ENCODE measurements at places on chromosomes 6 and 20. TPM values are rescaled to one million over a fixed set of nuclear protein-coding genes. Genes with fewer than 3 reads are reported as not detected.

ALDH8A1 gene
- polyA plus RNA-seq = 56.7 TPM

DNA sequence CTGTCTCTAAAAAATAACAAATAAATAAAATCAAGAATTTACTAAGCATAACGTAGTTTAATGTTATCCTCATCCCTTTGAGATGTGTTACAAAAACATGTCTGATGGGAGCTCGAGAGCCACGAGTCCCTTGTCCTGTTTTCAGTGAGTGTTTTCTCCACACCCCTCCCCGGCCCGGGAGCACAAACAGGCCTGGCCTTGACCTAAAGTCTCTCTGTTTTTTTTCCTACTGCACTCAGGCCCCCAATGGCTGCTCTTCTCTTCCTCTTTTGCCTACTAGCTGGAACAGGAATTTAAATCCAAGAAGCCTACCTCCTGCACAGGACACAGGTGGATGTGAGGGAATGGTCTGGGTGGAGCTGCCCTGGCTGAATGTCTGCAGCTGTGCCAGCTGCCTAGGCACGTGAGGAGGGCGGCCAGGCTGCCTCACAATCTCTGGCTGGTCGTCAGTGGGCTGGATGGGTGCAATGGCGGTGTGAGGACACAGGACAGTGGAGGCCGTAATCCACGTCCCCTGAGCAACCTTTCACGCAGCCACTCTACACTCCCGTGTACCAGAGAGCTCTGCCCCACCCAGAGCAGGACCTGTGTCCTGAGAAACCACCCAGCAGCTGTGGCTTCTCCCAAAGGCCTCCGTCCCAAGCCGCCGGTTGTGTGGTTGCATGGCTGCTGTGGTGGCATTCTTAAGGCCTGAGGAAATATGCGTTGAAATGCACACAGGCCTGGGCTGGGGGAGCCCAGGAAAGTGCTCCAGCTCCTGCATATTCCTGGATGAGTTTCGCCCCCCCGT lies 117.5 kb downstream of the FAM120B start:
- DNase-seq = no peak

RHAG gene
- polyA plus RNA-seq = not detected

GGTLC1 gene
- not detected for polyA plus RNA-seq

NR2E1 gene
- not detected for polyA plus RNA-seq

DNA sequence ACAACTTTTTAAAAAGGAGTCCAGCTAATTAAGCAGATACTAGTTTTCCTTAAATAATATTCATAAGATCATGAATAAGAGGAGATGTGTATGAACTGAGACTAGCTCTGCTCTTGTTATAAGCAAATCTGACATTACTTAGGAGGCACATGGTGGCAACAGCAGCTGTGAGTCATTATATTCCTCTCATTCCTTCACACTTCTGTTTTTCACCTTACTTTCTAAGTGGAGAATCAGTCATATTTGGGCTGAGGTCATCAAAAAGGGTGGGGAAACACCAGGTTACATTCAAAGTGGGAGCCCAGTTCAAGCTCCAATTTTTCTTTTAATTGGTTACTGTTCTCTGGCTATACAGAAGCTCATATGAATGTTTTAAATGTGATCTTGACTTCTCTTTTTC lies 6.0 kb upstream of the RIPPLY2 start:
- DNase-seq = no peak

- no peak for DNase-seq
Measured at GRCh38 chr20:11895861-11896387, 21.8 kb upstream of the BTBD3 start.

SLC22A7 gene
- polyA plus RNA-seq = 34.8 TPM

ZSCAN16 gene
- polyA plus RNA-seq = 6.8 TPM

RCAN2 gene
- polyA plus RNA-seq = 37.4 TPM

DNA sequence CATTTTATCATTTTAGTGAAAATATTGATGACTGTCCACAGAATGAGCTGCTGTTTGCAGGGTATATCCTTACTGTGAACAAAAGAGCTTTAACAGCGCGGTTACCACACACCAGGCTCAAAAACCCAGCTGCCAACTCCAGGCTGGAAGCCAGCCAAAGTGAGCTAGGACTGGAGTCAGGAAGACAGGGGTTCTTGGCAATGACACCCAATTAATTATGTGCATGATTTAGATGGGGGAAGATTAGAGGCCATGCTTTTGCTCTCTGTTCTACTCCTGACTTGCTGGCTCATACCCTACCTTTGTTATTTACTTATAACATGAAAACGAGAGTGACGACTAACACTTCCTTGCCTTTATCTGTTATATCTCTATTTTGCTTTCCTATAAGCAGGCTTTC lies 128.9 kb upstream of the SHLD1 start:
- peak; percentile 65 for DNase-seq

GRCh38 chr6:145734486-145735355 lies 599 bp downstream of the EPM2A start:
- DNase-seq = peak; percentile 96

DNA sequence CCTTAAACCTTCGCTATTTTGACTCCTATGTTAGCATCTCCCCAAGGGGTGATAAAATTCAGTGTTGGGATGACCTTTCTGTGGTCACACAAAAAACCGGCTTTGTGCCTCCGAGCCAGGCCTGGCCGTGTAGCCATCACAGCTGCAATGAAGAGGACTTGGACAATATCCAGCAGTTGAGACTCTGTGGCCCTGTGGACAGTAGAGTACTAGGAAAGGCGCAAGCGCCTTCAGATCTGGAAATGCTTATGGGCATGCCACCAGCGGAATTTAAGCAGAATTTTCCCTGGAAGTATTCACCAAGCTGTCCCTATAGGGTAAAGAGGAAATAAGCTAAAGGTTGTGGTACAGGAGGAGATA lies 63.3 kb upstream of the SLC2A12 start:
- no peak for DNase-seq

DNA sequence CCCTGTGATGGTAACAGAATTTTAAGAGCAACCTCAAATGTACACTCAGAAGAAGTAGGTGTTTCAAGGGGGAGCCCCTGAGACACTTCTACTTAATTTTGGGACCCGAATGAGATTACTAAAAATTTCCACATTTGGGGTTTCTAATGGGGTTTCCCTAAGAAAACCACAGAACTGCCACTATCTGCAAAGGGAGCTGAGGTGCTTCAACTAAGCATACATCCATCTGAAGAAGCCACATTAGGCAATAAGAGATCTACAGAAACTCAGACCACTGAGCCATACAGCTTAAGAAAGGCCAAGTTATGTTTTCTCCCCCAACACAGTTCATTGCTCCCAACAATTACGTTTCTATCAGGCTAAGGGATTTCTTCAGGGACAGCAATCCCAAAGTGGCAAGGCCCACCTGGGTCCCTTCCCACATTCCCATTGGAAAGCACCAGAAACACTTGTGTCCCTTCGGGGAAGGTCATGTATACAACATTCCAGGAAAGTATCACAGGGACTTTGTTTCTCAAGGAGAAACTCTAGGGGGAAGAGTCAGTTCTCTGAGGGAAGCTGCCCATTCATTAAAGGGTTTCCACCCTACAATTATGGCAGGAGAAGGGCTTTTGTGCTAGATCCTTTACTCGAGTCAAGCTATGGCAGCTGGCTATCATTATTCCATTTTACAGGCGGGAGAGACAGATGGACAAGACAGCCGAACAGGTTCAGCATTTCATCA lies 5.0 kb downstream of the BCL2L1 start:
- DNase-seq = no peak

SLC2A10 gene
- polyA plus RNA-seq = 3.7 TPM

VPS52 gene
- polyA plus RNA-seq = 35.8 TPM

GNMT gene
- polyA plus RNA-seq = 1.9 TPM

GRCh38 chr20:62430866-62431447 lies 3.6 kb upstream of the RBBP8NL start:
- no peak for DNase-seq

GRCh38 chr6:166757232-166758135 lies 130.4 kb upstream of the RPS6KA2 start:
- no peak for DNase-seq

Measured in kidney (tissue), 22 donors.